Activated CD8-positive, alpha-beta T cell treated with anti-CD3 and anti-CD28 coated beads, Interleukin-2, amount 10 ng/mL, durations not matched to agents 7 days and 5 days (primary cell): ENCODE measurements at places on chromosomes 5 and 9.

DNA sequence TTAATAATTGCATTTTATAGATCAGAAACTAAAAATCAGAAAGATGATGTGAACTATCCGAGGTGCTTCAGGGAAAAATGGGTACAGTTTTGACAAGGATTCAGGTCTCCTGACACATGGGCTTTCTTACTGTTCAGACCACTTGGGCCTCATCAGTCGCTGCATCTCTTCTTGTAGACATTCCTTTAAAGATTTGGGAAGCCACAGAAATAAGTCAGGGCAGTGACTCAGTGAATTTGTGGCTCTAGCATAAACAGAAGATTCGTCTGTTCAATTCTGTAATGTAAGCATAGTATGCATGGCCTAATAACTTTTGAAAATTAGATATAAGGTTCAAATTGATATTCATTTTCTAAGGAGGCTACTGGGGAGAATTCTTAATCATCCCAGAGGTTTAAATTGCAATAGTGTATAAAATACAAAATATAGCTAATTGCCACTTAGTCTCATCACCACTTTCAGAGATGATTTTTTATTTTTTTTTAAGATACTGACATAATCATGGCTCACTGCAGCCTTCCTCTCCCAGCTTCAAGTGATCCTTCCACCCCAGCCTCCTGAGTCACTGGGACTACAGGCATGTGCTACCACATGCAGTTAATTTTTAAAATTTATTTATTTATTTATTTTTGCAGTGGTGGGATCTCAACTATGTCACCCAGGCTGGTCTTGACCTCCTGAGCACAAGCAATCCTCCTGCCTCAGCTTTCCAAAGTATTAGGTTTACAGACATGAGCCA, 48.9 kb downstream of the RASEF start:
- no peak for DNase-seq

DNA sequence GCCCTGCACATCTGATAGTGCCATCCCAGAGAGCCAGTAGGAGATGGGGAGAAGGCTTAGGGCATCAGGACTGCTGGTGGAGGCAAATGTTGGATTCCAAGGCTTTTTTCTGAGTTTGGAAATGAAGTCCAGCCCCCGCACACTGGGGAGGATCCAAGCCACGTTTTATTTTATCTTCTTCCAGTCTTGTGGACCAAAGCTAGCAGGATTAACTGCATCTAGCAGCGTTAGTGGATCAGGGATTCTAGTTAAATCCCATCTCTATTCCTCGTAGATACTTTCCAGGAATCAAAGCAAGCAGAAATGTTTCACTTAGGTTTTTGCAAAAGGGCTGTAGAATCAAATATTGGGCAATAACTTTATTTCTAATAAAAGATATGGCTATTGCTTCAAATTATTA, 114.7 kb upstream of the OR13F1 start:
- DNase-seq = no peak

- no peak for DNase-seq
These were observed 57.3 kb downstream of the ARSB start for GRCh38 chr5:78927657-78928282.

DNA sequence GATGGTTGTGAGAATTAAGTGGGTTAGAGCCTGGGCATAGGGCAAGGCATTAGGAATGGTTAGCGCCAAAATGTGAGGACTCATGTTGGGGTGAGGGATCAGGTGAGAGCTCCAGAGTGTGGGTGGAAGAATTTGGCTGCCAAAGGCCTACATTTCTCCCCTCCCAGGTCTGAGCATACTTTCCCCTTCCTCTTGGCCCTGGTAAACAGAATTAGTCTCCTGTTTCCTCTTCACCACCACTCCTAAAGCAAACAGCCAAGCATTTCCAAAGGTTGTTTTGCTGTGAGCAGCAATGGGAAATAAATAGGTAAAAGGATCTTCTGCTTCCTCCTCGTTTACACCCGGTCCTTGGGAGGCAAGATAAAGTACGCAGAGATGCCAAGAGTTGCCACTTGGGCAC, 132.5 kb downstream of the ZSWIM6 start:
- DNase-seq = no peak

GRCh38 chr5:176769911-176770310, 40.4 kb upstream of the UNC5A start:
- DNase-seq = no peak
